ENCODE measurements at places on chromosomes 2 and 18.

DNA sequence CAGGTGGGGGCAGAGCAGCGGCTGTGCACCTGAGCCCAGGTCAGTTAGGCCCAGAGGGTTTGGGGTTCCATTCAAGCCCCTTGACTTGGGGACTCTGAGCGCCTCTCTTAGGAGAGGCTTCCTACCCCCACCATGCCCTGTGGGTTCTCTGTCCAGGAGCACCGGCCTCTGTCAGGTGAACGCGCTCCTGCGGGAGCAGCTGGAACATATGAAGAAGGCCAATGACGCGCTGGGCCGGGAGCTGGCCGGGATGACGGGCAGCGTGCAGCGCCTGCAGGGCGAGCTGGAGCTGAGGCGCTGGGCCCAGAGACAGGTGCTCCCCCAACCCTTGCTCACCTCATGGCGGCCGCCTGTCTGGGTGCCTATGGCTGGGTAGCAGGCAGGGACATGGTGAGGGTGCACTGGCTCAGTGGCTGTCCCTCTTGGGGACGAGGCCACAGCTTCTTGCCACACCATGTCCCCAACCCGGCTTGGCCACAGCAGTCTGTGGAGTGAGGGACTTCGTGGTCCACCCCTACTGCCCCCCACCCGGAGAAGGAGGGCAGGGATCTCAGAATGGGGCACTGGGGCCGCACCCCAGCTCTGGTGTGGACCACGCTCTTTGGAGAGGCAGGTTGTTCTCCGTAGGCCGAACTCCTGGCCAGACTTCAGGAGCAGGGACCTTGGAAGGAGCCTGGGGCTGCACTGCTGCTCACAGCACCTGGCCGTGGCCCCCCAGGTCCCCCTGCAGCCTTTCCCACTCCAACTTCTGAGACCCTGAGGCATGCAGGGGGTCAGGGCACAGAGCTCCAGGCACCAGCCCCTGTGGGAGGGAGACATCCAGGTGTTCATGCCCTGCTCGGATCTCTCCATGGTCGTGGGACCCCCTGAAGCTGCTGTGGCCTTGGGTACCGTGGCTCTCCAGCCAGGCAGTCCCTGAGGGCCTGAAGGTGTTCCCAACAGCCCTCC is 19.7 kb downstream of the CROCC2 start:
- ATAC-seq = peak; percentile 2

GRCh38 chr2:225326969-225327368 is 72.5 kb upstream of the NYAP2 start:
- no peak for ATAC-seq

DNA sequence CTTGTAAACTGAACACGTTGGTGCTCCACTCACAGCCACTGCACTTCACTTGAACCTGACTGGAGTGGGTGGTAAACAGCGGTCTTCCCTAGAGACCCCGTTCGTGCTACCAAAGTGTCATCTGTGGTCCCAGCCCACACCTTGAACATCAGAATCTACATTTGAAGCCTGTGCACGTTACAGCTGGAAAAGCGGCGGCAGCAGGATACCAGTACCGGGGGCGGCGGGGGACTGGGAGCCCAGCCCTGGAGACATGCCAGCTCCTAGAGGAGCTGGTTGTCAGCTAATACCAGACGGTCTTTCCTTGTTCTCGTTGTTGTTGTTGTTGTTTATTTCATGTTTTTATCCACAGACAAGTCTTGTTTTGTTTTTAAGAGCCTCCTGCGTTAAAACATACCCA is 156.7 kb downstream of the WDSUB1 start:
- no peak for ATAC-seq

GRCh38 chr18:77316641-77317040 is 67.0 kb downstream of the GALR1 start:
- ATAC-seq = no peak

DNA sequence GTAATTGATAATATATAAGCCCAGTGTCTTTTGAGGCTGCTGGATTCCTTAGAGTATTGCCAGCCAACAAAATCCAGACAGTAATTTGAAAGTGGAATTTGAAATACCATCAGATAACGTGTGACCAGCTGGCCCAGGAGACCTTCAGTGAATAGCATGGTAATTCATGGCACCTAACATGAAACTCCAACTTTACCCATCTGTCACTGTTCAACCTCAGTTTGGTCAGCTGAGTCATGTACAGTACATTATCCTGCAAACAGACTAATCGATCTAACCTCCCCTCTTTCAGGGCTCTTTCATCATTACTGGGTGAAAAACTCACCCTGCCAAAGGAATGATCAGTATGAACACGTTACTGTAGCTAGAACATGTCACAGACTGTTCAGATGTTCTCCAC is 230.6 kb downstream of the DOK6 start:
- no peak for ATAC-seq

DNA sequence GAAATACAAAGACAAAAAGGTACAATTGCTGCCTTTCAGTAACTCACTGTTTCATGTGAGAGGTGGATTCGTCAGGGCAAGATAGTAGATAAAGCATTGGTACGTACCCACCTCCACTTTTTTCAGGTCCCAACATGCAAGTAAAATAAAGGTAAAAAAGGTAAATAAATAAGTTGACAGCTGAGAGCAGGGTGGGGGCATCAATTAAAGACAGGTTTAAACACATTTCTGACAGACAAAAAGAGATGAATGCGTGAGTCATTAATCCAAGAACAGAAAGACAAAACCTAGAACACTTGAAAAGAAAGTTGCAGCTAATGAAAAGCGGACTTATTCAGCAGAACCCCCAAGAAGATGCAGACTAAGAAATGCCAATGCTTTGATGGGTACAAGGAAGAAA is 979.6 kb upstream of the CDH2 start:
- ATAC-seq = no peak

- no peak for ATAC-seq
Observed at GRCh38 chr18:51066273-51066672, 36.3 kb downstream of the SMAD4 start.

DNA sequence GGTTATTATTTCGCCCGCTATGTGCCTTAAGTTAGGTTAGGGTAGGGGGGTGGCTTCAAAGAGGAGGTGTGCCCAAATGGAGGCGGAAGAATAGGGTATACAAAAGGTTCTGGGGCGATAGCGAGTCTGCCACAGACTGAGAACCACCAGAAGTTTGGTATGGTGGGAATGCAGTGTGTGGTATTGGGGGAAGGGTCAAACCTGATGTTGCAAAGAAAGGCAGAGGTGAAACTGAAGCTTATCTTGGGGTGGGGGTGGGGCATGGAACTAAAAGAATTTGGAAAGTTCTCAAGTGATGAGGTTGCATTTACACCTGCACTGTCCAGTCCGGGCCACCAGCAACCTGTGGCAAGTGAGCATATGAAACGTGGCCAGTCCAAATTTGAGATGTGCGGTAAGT is 11.8 kb upstream of the CCBE1 start:
- no peak for ATAC-seq

- no peak for ATAC-seq
Observed at GRCh38 chr18:43578706-43579105, 301.4 kb upstream of the SYT4 start.

- ATAC-seq = no peak
Observed at GRCh38 chr2:98346311-98347236, at the start of gene CNGA3. CNGA3 (plus strand) TSS chr2:98346456; CDS start chr2:98369976, 23,520 bp downstream.

GRCh38 chr2:164593541-164593940 is 27.7 kb downstream of the GRB14 start:
- ATAC-seq = no peak

GRCh38 chr2:204344119-204344518 is 201.2 kb upstream of the PARD3B start:
- peak; percentile 16 for ATAC-seq

GRCh38 chr2:1808981-1809422 is 64.7 kb upstream of the PXDN start:
- ATAC-seq = no peak

DNA sequence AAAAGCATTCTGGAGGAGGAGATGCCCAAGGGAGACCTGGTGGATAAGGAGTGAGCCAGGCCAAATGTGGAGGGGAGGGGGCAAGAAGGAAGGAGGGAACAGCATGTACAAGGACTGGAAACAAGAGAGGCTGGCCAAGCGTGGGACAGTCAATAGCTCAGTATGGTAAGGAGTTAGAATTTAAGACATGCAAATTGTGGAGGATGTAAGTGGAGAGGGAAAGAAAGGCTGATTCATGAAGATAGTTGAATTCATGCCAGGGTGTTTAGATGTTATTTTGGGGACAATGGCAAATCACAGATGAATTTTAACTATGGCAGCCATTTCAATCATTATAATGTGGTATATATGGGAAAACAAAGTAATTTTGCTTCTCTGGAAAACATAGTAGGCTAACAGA is 462.3 kb downstream of the MEIS1 start:
- no peak for ATAC-seq

GRCh38 chr2:146388757-146389156 is 1456.1 kb upstream of the ACVR2A start:
- no peak for ATAC-seq

DNA sequence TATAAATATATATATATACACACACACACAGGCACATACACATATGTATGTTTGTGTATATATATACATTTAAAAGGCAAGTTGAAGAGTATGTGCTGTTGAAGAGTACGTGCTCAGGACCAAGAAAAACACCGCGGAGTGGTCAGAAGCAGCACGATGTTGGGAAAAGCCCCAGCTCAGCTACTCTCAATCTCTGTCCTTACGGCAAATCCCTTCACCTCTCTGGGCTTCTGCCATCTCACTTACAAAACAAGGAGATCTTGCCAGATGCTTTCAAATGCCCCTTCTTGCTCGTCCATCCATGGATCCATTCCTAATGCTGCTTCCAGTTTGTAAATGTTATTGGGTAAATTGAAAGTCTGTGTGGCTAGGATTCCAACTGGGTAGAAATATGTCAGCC is 333.9 kb downstream of the BCL11A start:
- no peak for ATAC-seq

DNA sequence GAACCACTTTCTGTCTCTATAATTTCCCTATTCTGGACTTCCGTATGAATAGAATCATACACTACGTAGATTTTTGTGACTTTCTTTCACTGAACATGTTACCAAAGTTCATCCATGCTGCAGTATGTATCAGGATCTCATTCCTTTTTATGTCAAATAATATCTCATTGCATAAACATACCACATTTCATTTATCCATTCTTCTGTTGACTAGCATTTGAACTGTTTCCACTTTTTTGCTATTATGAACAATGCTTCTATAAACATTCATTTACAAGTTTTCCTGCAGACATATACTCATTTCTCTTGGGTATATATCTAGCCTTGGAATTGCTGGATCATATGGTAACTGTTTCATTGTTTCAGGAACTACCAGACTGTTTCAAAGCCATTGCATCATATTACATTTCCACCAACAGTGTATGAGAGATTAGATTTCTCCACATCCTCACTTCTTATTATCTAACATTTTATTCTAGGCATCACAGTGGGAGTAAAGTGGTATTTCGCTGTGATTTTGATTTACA is 186.2 kb downstream of the DYM start:
- no peak for ATAC-seq

DNA sequence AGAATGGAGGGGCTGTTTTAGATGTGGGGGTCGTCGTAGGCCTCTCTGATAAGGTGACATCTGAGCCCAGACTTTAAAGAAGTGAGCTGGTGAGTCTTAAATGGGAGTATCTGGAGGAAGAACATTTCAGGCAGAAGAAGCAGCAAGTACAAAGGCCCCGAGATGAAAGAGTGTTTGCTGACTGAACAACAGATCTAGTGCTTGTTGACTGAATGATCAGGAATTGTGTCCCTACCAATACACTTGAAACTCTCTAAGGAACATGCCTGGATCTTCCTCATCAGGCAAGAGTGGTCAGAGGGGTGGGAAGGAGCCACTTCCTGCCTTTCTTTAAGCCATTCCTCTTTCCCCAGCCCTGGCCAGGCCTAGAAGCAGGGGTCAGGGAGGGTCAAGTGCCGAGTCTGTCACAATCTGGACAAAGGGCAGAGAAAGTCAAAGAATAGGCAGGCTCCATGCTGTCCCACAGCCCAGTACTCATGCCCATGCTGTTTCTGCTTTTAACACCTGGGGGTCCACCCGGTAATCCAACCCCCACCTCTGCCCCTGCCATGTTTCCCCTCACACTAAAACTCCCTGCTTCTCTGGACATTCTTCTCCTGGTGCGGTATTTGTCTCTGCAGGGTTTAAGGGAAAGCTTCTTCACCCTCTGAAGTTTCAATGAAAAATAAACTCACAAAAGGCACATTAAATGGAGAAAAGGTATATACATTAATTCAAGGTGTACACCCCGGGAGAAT is 3.0 kb upstream of the TMEM37 start:
- no peak for ATAC-seq

- ATAC-seq = no peak
Observed at GRCh38 chr2:18066894-18067293, 188.4 kb downstream of the KCNS3 start.

- ATAC-seq = no peak
Observed at GRCh38 chr2:64054161-64054915, 35.1 kb upstream of the VPS54 start.

- ATAC-seq = no peak
Observed at GRCh38 chr18:28114472-28114871, 62.5 kb downstream of the CDH2 start.

DNA sequence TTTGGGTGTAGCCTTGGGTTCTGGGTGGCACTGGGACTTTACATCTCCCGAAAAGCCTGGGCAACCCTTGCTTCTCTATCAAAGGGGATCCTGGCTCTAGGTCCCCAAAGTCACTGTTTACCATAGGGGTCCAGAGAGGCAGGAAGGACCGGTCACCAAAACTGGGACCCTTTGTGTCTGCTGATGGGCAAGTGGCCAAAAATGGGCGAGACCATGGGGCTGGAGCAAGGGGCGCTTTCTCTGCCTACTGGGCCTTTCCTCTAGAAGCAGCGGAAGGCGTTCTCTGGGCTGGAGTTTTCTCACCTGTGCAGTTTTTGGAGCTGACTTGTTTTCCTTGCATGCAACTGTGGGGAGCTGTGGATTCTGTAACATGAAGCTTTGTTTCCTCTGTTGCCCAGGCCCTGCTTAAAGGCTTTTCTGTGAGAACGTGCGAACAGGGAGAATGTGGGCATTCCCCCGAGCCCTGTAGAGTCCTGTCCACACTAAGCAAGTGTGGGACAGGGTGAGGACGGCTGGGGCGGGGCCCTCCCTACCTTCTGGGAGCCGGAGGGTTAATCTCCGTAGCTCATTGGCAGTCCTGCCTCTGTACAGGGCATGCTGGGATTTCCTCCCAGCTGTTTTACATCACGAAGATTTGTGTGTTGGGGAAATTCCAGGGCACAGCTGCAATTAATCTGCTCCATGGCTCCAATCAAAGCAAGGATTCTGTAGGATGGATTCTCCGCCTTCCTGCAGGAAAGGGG is 50.2 kb downstream of the TGOLN2 start:
- ATAC-seq = no peak

GRCh38 chr18:44536619-44537018 is 144.1 kb upstream of the SETBP1 start:
- peak; percentile 55 for ATAC-seq
